HT-29 (cell line): ENCODE measurements at places on chromosomes 16 and 17.
A peak's percentile ranks its signal among the peaks of the same experiment; 100 is the strongest.

- DNase-seq, result no peak
Measured at GRCh38 chr16:12317856-12318537, 341.5 kb downstream of the SNX29 start.

DNA sequence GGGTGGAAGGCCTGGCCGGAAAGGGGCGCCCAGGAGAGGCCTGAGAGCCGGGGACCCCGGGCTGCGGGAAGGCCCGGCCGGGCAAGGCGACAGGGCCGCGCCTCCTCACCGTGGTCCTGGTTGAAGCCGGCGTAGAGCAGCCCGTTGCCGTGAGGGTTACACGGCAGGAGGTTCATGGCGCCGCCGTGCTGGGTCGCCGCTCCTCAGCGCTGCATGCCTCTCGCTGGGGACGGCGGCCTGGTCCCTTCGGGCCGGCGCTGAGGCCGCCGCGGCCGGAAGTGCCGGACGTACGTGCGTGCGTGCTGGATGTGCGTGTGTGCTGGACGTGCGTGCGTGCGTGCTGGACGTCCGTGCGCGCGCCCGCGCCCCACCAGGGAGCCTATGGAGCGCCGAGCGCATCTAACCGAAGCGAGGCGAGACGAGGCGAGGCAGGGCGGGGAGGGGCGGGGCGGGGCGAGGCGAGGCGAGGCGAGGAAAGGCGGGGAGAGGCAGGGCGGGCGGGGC, at the start of gene WDR45B:
Gene WDR45B (minus strand): TSS at position 280 of the 504 bp plus-strand sequence. CDS start 104 bp downstream, at position 176.
- peak; percentile 93 for DNase-seq

GRCh38 chr16:56862776-56863175, 2.2 kb upstream of the SLC12A3 start:
- DNase-seq, result no peak

GRCh38 chr17:48711128-48711527, 11.2 kb downstream of the PRAC1 start:
- no peak for DNase-seq

- no peak for DNase-seq
Measured at GRCh38 chr17:8144401-8145231, 7.6 kb downstream of the PER1 start.

DNA sequence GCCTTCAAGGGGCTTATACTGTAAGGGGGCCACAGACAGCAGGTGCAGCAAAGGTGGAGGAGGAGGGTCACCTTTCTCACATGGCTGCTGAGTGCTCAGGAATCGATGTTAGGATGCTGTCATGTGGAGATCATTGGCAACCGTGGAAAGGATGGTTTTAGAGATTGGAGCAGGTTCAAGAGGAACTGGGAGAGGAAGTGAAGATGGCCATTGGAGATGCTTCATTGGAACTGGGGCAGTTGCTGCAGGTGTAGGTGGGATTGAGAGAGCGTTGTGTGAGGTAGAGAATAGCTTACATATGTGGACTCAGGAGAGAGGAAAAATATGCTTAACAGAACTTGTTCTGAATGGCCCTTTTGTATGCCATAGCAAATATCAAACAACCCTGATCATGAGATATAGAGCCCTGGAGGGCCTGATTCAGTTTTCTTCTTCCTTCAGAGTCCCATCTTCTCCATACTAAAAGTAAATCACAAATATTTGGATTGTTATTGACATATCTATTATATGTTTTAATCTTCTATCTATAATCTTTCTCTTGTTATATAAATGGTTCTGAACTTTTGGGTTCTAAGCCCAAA, 40.8 kb downstream of the LDHD start:
- no peak for DNase-seq

DNA sequence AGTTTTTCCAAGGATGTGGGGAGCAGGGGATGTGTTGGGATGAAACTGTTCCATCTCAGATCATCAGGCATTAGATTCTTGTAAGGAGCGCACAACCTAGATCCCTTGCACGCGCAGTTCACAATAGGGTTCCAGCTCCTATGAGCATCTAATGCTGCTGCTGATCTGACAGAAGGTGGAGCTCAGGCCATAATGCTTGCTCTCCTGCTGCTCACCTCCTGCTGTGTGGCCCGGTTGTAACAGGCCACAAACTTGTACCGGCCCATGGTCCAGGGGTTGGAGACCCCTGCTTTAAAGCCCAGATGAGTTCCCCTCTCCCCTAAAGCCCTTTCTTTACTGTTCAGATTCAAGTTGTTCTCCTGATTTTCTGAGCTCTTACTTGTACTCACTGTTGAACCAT, 44.8 kb downstream of the RNF135 start:
- DNase-seq, result no peak

DNA sequence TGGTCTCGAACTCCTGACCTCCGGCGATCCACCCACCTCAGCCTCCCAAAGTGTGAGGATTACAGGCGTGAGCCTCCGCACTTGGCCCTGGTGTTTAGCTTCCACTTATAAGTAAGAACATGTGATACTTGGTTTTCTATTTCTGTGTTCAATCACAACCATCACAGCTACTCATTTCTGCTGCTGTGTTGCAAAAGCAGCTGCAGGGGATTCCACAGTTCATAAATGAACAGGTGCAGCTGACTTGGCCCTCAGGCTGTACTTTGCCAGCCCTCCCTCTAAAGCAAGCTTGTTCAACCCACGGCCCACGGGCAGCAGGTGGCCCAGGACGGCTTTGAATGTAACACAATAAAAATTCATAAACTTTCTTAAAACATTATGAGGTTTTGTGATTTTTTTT, 79.2 kb downstream of the SLC39A11 start:
- DNase-seq, result no peak

DNA sequence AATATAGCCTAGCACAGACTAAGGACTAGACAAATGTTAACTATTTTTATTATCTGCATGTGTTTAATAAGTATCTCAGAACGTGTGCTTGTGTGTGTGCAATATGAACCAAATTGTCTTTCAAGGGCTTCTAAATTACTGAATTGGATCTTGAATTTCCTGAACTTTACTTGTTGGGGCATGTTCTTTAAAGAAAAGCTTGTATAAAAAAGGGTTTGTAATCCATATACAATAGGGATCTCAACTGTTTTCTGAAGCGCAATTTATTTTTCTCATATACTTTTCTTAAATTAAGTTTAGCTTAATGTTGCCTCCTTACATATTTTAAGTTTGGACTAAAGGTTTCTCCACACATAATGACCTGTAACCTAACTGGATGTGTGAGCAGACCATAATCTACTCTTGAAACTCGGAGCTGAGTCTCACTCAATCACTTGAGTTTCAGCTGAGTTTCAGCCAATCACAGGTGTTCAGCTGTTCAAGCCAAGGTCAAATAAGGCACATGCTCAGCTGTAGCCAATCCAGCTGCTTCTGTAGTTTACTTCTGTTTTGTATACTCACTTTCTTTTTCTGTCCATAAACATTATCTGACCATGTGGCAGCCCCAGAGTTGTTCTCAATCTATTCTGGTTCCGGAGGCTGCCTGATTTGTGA, 72.3 kb downstream of the CDK5R1 start:
- no peak for DNase-seq

GRCh38 chr16:57994778-57995177, 5.7 kb downstream of the ZNF319 start:
- peak; percentile 48 for DNase-seq

DNA sequence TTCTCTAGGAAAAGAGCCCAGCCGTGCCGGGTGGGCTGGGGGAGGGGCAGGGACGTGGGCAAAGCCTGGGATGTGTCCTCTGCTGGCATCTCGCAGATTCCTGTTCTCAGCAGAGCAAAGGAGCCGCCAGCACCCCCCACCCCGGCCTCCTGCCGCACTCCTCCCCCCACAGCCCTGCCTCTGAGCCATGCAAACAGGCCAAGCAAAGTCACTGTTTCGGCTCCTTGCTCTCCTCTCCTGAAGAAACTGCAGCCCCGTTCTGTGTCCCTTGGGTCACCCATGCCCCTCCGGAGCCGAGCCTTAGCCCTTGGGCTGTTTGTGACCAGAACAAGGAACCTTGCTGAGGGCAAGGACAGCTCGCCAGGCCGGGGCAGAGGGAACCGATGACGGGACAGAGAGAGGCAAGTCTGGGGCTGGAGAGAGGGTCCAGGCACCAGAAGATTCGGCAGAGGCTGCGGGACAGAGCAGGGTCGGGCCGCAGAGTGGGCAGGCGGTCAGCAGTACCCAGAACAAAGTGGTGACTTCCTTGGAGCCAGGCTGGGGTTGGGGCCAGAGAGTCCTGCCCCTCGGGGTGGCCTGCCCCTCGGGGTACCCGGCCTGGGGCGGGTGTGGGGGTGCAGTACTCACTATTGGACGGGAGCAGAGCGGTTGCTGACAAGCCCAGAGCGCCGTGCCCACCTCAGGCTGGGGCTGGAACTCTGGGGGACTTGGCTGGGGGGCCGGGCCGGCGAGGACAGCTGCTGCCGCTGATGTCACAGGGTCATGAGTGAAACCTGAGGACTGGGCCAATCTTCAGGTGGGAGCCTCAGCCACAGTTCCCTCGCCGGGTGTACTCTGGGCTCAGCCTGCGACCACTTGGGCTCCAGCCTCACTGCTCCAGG, 9.2 kb upstream of the PRR29 start:
- no peak for DNase-seq

DNA sequence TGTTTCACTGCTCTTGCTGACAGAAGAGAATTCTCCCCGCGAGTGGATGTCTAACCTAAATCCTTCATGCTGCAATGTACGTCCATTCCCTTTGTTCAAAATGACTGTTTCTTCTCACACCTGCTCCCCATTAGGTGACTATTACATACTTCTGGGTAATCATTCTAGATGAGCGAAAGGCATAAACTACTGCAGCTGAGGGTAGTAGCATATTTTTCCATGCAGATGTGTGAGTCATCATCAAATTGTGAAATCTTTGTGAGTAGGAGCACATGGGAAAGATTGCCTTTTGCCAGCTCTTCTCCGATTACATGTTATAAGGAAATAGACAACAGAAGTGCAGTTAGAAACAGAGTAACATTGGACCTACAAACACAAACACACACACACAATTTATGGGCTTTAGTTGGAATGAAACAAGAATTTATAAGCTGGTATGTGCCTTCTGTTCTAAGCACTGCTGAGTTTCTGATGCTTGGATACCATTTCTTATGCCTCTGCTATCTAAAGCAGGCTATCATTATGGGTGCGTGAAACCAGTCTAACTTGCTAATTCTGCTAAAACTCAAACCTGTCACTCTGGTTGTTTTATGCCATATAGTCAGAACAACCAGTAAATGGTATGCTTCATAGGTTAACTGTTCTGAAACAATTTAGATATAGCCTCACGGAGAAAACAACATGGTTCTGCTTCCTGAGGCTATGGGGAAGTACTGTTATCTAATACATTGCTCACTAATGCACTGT, 346.9 kb upstream of the PSMD7 start:
- DNase-seq, result peak; percentile 5

DNA sequence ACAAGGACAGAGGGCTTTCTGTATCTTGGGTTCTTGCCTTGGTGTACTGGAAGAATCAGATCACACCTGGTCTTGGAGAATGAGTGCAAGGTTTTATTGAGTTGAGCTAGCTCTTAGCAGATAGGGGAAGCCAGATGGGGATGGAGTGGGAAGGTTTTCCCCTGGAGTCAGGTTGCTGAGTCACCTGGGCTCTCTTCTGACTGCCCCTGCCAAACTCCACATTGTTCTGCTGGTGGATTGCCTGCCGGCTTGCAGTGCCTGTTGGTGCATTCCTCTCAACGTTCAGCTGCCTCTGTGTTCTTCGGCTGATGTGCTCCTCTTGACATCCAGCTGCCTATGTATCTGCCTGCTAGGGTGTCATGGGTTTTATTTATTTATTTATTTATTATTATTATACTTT, 1431.1 kb downstream of the CDH8 start:
- no peak for DNase-seq

DNA sequence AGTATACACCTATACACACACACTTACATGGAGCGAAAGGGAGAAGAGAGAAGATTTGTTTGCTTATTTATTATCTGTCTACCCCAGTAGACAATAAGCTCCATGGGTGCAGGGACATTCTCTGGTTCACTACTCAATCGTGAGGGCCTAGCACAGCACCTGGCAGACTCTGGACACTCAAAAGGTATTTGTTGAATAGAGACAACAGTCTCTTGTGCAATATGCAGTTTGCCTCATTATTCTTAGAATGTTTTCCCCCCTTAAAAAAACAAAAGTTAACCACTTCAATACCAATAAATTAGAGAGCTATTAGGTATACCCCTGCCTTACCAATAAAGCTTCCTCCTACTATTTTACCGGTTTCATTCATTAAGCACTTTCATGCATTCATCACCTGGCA, 2.0 kb downstream of the AKAP10 start:
- no peak for DNase-seq

DNA sequence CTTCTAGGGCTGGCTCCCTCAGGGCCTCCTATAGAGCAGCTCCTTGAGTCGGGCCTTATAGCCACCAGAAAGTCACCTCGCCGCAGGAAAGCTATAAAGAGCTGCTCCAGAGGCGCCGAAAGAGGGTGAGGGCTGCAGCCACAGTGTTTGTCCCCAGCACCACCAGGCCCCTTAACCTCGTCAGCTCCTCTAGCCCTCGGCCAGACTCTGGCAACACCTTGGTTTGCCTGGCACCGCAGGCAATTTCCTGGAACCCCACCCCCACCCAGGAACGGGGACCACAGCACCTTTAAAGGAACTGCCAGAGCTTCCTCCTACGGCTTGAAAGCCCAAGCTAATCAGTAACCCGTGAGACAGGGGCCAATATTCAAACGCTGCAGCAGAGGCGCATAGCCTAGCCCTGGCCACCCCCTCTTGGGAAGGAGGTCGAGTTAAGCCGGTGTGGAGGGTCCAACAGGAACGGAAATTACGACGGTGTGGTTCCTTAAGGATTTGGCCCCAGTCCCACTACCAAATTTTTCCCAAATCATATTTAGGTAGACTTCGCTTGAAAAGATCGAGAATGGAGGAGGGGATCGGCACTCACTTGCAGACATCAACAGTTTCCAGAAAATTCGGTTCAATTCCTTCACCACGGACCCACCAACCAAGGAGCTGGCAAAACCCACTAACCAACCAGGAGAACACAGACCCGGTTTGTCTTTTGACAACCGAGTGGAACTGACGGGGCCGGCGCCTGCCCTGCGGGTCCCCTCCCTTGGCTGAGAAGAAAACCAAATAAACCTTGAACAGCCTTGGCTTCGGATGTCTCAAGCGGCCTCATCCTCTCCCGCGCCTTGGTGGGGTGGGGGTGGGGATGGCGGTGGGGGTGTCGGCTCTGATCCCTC, 3.0 kb downstream of the HOXB6 start:
- peak; percentile 74 for DNase-seq

- DNase-seq, result no peak
Measured at GRCh38 chr17:12247761-12248160, 227.1 kb downstream of the MAP2K4 start.

DNA sequence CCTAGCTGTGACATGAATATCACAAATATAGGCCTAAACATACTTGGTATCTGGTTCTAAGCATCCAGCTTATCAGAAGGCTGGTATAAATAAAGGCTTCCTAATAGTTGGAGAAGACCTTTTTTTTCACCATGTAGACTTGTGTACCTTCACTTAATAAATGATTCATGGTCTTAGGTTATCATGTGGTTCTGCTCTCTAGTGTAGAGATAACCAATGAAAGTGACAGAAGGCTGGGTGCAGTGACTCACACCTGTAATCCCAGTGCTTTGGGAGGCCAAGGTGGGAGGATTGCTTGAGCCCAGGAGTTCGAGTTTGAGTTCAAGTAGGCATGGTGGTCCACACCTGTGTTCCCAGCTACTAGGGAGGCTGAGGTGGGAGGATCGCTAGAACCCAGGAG, 3.1 kb downstream of the DDX19A start:
- DNase-seq, result no peak

GRCh38 chr17:11719856-11720255, 121.6 kb downstream of the DNAH9 start:
- no peak for DNase-seq
